Stimulated activated CD4-positive, alpha-beta T cell treated with anti-CD3 and anti-CD28 coated beads, Interleukin-4, amount 100 ng/mL, for 48 hours (primary cell): ENCODE measurements at places on chromosomes 12 and 14.

- DNase-seq, result no peak
Measured at GRCh38 chr14:58071341-58071740, 80.7 kb downstream of the ARMH4 start.

DNA sequence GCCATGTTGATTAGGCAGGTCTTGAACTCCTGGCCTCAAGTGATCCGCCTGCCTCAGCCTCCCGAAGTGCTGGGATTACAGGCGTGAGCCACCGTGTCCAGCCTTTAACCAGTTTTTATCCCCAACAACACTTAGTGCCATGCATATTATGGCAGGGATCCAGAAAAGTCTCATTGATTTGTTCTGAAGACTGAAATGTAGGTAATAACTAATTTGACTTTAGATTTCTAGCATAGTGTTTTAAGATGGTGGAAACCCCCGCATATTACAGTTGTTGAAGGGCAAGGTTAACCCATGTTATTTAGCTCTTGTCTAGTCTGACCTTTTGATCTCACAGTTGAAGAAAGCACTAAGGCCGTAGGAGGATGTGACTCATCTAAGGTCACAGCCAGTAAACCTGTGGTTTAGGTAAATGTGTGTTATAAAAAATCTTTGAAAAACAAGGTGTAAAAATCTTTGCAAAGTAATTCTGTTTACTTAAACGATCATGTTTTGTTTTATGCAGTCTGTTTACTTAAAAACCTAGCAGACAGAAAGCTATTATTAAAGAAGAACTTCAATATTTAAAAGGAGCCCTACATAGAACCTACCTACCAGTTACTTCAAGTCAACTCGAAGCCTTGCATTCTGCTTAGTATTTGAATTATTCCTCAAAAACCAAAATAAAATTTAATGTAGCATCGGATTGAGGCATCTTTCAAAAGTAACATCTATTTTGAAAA, 24.8 kb downstream of the BICDL1 start:
- DNase-seq, result no peak

DNA sequence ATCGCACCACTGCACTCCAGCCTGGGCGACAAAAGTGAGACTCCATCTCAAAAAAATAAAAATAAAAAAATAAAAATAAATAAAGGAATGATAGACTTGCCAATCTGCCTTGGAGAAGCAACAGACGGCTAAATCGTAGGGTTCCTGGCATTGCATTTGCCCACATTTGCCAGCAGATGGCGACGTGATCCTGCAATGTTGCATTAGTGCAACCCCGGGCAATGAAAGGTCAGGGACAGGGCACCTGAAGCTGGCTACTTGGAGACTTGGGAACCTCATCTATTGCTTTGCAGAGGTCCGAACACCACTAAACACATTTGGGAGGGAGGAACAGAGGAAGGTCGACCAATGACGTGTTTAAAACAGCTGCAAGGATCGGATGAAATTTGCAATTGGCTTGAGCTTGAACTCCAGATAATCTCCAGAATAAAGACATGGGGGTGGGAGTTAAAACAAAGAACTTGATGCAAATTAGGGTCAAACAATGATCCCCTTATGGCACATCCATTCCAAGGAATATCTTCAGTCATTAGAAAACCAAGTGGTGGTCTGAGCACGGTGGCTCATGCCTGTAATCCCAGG, 34.6 kb downstream of the SPRING1 start:
- DNase-seq, result peak; percentile 53

- DNase-seq, result no peak
Measured at GRCh38 chr12:30691122-30691879, 4.4 kb downstream of the IPO8 start.

DNA sequence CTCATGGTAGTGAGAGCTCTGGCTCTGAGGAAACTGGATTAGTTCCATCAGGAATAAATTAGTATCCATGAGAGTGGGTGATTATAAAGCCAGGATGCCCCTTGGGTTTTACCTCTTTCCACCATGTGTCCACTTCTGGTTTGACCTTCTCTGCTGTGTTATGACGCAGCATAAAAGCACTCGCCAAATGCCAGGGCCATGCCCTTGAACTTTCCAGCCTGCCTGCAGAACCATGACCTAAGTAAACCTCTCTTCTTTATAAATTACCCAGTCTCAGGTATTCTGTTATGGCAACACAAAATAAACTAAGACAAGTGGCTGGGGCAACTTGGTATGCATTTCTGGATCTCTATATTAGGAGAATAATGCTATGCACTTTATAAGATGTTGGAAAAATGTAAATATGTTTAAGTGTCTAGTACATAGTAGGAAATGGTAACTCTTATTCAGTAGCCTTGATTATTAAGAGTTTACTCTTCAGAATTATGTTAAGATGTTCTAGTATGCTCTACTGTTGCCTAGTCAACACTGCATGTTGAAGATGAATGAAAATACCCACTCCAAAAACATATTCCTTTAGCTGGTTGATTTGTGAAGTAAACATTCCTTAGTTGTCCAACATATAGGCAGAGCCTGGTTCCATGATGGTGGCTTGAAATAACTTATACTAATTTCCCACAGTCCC, 455.6 kb upstream of the TMPO start:
- no peak for DNase-seq

DNA sequence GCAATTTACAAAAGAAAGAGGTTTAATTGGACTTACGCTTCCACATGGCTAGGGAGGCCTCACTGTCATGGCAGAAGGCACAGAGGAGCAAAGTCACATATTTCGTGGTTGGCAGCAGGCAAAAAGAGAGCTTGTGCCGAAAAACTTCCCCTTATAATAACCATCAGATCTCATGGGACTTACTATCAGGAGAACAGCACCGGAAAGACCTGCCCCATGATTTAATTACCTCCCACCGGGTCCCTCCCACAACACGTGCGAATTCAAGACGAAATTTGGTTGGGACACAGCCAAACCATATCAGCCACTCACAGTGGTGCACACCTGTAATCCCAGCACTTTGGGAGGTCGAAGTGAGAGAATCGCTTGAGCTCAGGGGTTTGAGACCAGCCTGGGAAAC, 68.5 kb downstream of the FBXL14 start:
- DNase-seq, result no peak

- no peak for DNase-seq
Measured at GRCh38 chr14:84409435-84409834, 1120.5 kb upstream of the FLRT2 start.

DNA sequence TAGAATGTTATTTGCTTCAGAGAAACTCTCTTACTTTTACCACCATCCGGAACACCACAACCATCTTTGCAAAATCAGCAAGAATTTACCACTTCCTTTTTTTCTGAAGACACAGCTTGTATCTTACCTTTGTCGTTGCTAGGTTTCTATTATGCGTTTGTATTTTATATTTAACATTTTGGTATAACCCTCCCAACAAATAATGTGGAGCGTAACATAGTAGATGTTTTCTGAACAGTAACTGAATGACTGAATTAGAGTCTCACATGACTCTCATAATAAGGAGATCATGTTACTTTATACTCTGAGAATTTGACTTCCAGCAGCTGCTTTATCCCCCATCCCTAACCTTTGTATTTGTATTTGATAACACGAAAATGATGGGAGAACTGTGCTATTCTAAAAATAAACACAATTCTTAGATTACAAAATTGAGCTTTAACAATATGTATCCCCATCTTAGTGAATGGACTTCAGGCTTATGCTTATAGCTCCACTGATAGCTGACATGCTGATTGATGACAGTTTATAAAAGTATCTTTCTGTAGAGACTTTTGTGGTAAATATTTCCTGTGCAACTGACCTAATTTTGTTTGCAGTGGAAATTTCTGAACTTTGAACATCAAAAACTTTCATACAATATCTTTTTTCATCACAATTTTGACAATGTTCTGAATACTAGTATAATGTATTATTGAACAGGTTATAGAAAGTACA, 7.9 kb upstream of the KLRB1 start:
- no peak for DNase-seq

GRCh38 chr14:68312884-68313610, 479.8 kb downstream of the ZFP36L1 start:
- DNase-seq, result peak; percentile 50

DNA sequence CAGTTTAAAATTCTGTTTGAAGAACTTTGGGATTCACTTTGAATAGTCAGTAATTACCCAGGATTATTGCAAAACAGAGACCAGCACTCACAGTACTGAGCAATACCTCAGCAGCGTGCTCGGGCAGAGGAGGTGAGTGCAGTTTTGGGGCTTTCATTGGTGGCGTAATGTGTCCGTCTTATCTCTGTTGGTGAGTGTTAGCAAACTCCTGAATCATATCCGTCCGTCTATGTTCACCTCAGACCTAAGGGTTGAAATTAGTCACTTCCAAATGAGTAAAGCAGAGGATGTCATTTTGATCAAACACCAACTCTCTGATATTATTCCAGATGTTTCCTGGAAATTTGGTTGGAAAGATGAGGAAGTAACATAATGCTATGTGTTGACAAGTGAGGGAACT, 82.8 kb downstream of the BORCS5 start:
- DNase-seq, result peak; percentile 73

- peak; percentile 57 for DNase-seq
Measured at GRCh38 chr12:6943389-6943721, 261 bp upstream of the RNU7-1 start.

DNA sequence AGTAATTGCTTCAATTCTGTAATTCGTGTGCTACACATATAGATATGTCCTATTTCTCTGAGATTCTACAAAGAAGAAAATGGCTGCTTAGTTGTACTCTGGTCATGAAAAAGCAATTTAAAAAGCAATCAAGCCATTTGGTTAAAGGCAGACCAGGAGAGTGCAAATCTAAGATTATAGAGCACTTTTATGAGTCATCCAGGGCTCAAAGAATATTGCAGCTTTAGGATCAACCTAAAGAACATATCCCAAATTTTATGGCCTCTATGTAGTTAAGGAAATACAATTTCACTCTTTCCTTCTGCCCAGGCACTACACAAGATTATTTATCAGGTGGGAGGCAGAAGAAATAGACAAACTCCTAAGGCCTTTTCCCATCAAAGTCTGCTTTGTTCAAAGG, 332.8 kb downstream of the SEC23A start:
- DNase-seq, result no peak

- no peak for DNase-seq
Measured at GRCh38 chr14:96027431-96028355, 11.5 kb upstream of the C14orf132 start.

GRCh38 chr12:5033883-5034282, 9.8 kb upstream of the KCNA5 start:
- DNase-seq, result no peak

DNA sequence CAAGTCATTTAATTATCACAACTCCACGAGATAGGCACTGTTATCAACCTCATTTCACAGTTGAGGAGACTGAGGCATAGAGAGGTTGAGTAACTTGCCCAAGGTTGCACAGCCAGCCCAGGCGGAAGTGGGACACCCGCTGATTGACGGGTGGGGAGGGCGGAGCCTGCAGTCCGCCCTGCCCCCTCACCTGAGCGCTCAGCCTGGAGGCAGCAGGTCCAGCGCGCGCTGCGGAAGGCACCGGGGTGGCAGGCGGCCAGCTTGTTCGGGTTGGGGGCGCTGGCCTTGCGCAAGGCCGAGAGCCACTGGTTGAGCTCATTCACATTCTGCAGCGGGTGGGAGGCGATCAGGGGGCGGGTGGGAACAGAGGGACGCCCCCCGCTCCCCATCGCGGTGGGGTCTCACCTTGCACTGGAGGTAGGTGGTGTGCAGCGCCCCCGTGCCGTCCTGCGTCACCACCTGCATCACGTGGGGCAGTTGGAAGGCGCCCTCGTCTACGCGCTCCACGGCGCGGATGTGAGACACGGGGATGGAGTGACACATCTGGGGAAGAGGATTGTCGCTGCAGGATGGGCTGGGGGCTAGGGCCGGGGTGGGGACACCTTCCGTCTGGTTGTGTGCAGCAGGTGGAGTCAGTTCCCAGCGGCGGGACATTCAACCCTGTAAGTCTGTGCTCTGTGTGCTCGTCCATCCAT, 31.7 kb downstream of the RASAL1 start:
- peak; percentile 59 for DNase-seq

GRCh38 chr14:79724934-79725717, 486.2 kb downstream of the DIO2 start:
- no peak for DNase-seq

- no peak for DNase-seq
Measured at GRCh38 chr12:44431647-44432343, 444.3 kb downstream of the NELL2 start.

DNA sequence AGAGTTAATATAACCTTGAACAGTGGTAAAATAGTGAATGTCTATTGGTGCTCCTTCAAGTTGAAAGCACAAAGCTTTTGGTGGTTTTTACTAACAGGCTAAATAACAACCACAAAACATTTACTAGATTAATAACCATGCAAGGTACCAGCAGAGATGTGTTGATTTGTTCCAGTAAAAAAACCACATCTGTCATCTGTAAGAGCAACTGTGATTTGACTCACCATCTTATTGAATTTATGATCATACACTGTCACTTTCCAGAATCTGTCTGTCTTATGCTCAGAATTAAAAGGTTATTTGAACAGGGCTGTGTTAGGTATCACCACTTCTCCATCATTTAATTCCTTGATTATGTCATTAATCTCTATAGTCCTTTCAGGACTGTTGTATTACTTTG, 107.0 kb upstream of the PTHLH start:
- no peak for DNase-seq

DNA sequence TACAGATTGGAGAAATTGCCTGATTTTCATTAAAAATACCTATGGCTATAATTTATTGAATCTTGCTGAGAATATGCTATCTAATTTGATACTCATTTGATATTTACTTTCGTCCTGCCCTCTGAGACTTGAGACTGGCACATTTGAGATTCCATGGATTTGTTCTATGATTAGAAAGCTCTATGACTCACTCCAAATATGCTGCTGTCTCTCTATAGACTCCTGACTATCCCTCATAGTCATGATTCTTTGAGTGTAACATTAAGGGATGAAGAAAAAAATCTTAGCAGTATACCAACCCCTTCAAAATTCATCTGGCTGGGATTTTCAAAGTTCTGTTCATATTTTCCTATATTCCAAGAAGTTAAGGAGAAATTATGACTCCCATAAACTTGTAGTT, 191.9 kb downstream of the LRIG3 start:
- DNase-seq, result no peak
